Adrenal gland (tissue), 19 donors: ENCODE measurements at places on chromosomes 12 and 14. TPM values are rescaled to one million over a fixed set of nuclear protein-coding genes. Genes with fewer than 3 reads are reported as not detected.
A peak's percentile ranks its signal among the peaks of the same experiment; 100 is the strongest.

DNA sequence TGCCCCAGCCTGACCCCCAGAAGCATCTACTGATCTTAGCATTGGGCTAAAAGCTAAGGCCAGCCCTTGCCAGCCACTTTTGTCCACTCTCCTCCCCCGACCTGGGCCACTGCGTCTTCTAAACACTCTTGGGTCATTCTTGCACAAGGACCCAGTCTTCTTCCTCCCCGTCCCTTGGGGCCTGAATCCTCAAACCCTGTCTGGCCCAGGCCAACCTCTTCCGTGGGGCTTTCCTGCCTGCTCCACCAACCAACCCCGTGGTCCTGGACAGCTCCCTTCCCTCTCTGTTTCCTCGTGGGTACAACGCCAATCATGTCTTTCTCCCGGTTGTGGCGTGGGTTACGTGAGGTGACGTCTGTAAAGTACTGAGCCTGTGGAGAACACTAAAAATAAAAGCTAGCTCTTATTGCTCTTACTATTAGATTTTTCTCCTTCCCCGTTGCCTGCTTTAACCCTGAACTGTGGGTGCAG, 21.5 kb downstream of the FAM222A start:
- DNase-seq: peak; percentile 14
- H3K4me1 ChIP-seq: peaks cover 16% of the 10 kb centered on the region
- H3K27me3 ChIP-seq: no peaks in the 10 kb centered on the region
- no peaks in the 10 kb centered on the region for H3K36me3 ChIP-seq

DNA sequence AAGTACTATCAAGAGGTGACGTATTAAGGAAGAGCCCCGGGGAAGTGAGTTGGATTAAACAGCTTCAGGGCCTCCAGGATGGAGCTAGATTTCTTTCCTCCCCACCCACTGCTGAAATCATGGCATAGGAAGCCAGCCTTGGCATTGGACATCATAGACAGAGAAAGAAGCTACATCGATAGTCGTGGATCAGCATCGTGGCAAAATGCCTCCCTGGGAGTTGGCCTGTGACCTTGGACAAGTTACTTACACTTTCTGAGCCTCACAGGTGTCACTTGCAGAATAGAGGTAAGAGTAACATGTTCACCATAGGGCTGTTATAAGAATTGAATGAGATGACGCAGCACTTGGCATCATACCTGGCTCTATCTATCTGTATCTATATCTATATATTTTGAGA, 5.9 kb downstream of the ANKRD33 start:
- no peaks in the 10 kb centered on the region for H3K4me1 ChIP-seq
- no peaks in the 10 kb centered on the region for H3K36me3 ChIP-seq
- no peaks in the 10 kb centered on the region for H3K27me3 ChIP-seq

- H3K4me3 ChIP-seq: no peak overlapping the region
- H3K27me3 ChIP-seq: peaks cover 93% of the 10 kb centered on the region
- H3K27ac ChIP-seq: no peak overlapping the region
- DNase-seq: no peak
Measured at GRCh38 chr12:114400361-114400811, 5.6 kb downstream of the TBX5 start.

DNA sequence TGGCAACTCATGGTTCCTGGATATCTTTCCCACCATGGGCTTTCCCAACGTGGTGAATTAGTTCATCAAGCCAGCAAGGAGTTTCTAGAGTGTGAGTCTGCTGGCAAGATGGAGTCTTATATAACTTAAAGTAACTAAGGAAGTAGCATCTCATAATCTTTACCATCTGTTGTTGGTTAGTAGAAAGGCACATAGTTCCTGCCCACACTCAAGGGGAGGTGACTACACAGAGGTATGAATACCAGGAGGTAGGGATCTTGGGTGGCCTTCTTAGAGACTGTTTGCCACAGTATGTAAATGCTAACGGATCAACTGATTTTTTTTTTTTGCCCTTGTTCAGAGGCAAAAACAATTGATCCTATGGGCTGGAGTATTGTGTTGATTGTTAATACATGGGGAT, 446.9 kb downstream of the ATP23 start:
- H3K27ac ChIP-seq: no peak overlapping the region
- H3K36me3 ChIP-seq: no peaks in the 10 kb centered on the region
- DNase-seq: no peak
- H3K4me1 ChIP-seq: no peaks in the 10 kb centered on the region
- no peaks in the 10 kb centered on the region for H3K27me3 ChIP-seq

DNA sequence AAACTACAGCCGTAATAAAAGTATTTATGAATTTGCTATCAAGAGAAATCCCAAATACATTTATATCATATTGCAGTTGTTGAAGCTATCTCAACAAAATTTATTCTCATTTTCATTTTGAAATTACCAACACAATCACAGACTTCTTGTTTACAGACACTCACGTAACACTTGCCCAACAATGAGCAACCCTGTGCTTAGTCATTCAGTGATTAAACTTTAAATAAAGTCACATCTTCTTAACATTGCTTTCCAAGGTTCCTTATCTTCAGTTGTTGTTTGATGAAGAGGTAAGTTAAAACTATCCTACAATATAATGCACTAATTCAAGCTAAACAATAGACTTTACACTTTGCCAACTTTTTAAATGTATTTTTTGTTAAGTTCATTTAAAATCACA, 601.8 kb downstream of the SLC16A7 start:
- H3K4me1 ChIP-seq: no peaks in the 10 kb centered on the region
- H3K4me3 ChIP-seq: no peak overlapping the region
- DNase-seq: no peak

DNA sequence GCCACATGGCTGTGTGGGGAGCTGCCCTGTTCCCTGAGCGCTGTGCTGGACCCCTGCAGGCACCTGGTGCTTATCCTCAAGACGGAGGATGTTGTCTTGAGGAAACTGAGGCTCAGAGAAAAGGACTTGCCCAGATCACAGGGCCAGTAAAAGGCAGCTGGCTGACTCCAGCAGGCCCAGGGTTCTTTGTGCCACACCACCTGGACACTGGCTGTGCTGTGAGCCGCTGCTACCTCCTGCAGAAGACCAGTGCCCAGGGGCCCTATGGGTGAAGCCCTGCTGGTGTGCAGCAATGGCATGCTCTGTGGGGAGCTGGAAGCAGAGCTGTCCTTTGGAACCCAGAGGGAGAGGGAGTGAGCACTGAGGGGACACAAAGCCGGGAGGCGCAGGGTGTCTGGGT, 75.9 kb downstream of the DDX51 start:
- H3K4me1 ChIP-seq: peaks cover 8% of the 10 kb centered on the region
- H3K4me3 ChIP-seq: no peak overlapping the region
- no peaks in the 10 kb centered on the region for H3K36me3 ChIP-seq
- no peak for DNase-seq
- H3K27ac ChIP-seq: no peak overlapping the region
- no peaks in the 10 kb centered on the region for H3K27me3 ChIP-seq

DNA sequence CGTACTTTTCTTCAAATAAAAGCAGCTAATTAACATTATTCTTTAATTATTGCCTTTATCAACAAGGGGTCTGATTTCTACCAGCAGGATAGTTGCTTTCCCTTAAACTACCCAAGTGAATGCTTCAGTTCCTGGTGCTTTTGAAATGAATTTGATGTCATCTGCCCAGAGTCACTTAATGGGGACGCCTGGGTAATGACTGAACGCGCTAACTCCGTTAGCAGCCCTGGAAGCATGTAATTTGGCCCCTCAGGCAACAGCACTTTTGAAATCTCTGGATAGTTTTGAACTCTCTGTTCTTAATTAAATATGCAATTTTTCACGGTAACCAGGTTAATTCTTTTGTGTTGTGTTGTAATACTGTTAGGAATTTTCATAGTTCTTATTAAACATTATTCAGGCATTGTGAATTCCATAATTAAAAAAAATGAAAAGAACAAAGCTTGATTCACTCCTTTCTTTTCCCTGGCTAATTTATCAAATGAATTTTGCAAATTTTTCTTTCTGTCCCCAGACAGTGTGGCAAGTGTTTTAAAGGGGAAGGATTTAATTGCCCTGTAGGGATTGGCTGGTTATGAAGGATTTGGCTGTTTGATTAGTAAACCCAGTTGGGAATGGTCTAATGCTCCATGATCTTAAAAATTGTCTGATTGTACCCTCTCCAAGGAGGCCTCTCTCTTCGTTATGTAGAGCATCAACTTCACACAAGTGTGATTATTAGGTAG, 137.5 kb upstream of the MYL2 start:
- no peak for DNase-seq
- no peaks in the 10 kb centered on the region for H3K27me3 ChIP-seq
- peak overlapping the region; percentile 1 for H3K27ac ChIP-seq
- H3K4me3 ChIP-seq: no peak overlapping the region
- no peaks in the 10 kb centered on the region for H3K36me3 ChIP-seq
- H3K4me1 ChIP-seq: no peaks in the 10 kb centered on the region

DNA sequence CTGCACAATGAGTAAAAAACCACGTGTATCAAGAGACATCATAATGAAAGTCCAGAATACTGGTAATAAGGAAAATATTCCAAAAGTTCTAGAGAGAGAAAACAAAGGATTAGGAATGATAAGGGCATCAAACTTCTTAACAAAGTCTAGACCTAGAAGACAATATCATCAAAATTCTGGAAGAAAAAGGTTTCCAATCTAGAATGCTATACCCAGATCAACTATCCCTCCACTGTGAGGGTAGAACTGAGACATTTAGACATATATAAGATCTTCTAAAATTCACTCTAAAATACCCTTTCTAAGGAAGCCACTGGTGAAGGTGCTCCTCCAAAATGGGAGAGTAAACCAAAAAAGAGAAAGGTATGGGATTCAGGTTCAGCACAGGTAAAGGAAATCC, 2.9 kb downstream of the C1RL start:
- DNase-seq: no peak
- H3K4me3 ChIP-seq: peak overlapping the region; percentile 74
- peaks cover 45% of the 10 kb centered on the region for H3K4me1 ChIP-seq
- no peak overlapping the region for H3K27ac ChIP-seq
- H3K36me3 ChIP-seq: peaks cover 10% of the 10 kb centered on the region

DNA sequence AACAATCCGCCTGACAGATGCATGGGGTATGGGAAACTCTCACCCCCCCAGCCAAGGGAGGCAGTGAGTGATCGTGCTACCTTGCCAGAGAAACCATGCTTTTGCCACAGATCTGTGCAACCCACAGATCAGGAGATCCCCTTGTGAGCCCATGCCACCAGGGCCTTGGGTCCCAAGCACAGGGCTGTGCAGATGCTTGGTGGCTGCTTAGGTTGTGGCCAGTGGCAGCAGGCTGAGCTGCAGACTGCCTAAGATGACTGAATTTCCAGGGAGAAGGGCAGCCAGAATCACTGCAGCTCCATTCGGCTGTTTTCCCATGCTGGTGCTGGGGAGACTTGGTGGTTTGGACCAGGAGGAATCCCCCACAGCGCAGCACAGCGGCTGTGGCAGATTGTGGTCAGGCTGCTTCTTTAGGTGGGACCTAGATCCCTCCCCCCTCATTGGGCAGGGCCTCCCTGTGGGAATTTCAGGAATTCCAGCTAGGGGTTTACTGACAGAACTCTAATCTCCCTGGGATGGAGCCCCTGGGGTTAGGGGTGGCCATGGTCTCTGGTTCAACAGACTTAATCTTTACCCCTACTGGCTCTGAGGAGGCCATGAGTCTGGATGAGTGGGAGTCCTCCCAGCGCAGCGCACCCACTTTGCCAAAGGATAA, 264.6 kb upstream of the DAAM1 start:
- no peak overlapping the region for H3K4me3 ChIP-seq
- DNase-seq: no peak
- no peaks in the 10 kb centered on the region for H3K27me3 ChIP-seq
- no peaks in the 10 kb centered on the region for H3K4me1 ChIP-seq
- H3K36me3 ChIP-seq: no peaks in the 10 kb centered on the region

- no peaks in the 10 kb centered on the region for H3K36me3 ChIP-seq
- DNase-seq: peak; percentile 79
- H3K4me3 ChIP-seq: peak overlapping the region; percentile 78
- peak overlapping the region; percentile 75 for H3K27ac ChIP-seq
- peaks cover 10% of the 10 kb centered on the region for H3K4me1 ChIP-seq
- H3K27me3 ChIP-seq: no peaks in the 10 kb centered on the region
Measured at GRCh38 chr12:31324845-31325523, 966 bp downstream of the SINHCAF start.

DNA sequence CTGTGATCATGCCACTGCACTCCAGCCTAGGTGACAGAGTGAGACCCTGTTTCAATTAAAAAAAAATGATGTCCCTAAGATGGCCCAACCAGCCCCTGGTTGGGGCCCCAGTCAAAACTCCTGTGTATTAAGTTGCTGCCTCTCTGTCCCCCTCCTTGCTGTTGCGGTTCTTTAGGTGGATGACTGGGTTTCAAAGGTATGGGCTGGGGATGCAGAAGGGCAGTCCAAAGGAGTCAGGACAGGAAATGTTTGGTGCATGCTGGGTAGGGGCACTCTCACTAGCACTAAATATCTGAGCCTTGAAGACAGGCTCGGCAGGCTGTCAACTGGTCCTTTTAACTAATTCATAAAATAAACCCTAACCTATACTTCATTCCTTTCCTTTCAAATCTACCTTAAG, 12.0 kb upstream of the PIP4K2C start:
- no peak for DNase-seq
- no peaks in the 10 kb centered on the region for H3K4me1 ChIP-seq
- no peak overlapping the region for H3K27ac ChIP-seq
- no peaks in the 10 kb centered on the region for H3K36me3 ChIP-seq
- H3K27me3 ChIP-seq: peaks cover 5% of the 10 kb centered on the region

DNA sequence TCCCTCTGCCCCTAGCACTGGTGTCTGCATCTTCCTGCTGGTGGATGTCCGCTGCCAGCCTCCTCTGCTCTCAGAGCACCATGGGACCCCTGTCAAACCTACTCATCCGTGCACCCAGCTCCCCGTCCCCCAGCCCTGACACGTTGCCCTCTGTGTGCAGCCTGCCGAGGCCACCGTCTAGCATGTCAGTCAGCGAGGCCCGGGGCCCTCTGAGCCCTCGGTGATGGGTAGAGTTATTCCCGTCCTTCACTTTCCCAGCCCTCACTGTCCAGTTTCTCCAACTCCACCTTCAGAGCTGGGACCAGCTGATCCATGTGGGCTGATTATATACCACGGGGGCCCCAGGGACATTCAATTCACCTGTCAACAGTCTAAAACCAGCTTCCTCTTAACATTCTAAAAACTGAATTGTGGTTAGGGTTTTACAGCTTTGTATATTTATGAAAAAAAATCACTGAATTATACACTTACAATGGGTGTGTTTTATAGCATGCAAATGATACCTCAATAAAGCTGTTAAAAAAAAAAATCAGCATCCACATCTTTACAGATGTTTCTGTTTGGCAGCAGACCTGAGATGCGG, 61.3 kb downstream of the CCDC88C start:
- H3K4me3 ChIP-seq: no peak overlapping the region
- H3K27me3 ChIP-seq: no peaks in the 10 kb centered on the region
- DNase-seq: no peak
- no peak overlapping the region for H3K27ac ChIP-seq
- H3K4me1 ChIP-seq: no peaks in the 10 kb centered on the region

Gene ZFHX2
- 2.5 TPM for polyA plus RNA-seq

Gene SMIM41
- polyA plus RNA-seq: 0.10 TPM

Gene GPRC5D
- 0.40 TPM for polyA plus RNA-seq
